Omental fat pad (tissue), 4 donors: ENCODE measurements at places on chromosomes 12 and 14.
A peak's percentile ranks its signal among the peaks of the same experiment; 100 is the strongest.

DNA sequence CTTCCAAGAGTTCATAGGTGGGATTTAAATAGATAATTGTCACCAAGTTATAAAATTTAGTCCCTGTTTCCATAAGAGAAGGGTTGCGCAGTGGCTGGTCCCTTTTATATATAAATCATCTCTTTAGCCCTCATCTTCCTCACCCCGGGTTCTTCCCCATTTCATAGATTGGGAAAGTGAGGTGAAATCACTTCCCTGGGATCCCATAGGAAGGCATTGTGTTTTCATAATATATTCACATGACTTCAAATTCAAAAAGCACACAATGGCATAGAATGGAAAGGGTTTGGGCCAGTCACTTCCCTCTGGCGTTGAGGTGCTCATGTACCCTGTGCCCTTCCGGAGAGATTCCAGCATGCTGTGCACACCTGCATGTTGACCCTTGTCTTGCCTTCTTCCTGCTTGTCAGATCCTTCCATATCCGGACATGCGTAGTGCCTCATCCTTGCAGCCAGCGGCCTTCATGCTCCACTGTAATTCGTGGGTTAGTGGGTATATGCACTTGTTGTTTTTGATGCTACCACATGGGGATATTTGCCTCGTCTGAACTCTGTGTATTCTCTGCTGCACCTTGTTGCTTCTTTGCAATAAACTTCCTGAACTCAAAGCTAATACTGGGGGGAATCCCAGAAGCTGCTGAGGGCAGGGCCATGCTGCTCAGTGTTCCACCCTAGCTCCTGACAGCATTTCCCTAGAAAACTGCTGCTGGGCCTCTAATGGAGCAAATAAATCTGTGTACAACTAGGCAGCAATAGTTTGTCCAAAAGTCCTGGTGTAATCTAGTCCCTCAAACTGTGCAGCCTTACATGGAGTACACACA lies 59.6 kb downstream of the ANAPC7 start:
- no peak for DNase-seq

GRCh38 chr12:104682790-104683279 lies 226.1 kb downstream of the CHST11 start:
- DNase-seq, result no peak

DNA sequence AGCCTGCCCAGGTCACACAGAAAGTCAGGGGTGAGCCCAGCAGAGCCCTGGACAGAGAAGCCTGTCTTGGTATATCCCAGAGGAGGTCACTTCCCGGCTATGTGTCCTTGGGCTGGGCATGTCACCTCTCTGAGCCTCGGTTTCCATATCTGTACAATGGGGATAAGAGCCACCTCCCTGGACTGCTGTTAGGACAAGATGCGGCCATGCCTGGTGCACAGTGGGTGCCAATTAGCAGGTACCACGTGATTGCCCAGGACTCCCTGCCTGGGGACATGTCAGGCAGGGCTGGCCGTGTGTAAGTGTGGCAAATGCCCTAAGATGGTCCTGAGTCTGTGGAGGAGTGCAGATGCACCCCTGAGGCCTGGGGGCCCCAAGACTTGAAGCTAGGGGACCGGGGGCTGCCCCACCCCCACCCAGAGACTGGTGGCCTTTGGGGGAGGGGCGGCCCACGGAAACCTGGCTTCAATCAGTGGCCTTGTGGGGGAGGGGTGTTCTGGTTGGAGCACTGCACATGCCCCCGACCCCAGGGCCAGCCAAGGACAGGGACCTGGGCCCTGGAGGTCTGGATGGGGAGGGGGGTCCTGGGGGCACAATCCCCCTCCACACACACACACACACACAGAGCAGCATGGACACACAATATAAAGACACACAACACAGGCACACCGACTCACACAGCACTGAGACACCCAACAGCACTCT lies 878 bp downstream of the TMEM119 start:
- DNase-seq, result no peak

- no peak for DNase-seq
These were observed 26.6 kb downstream of the NINJ2 start for GRCh38 chr12:636632-637031.

GRCh38 chr14:74595006-74595735 lies 16.9 kb downstream of the LTBP2 start:
- DNase-seq, result no peak

- no peak for DNase-seq
These were observed 157.4 kb downstream of the NUBPL start for GRCh38 chr14:31718585-31718984.

GRCh38 chr14:64412237-64412636 lies 24.1 kb downstream of the MTHFD1 start:
- DNase-seq, result no peak

DNA sequence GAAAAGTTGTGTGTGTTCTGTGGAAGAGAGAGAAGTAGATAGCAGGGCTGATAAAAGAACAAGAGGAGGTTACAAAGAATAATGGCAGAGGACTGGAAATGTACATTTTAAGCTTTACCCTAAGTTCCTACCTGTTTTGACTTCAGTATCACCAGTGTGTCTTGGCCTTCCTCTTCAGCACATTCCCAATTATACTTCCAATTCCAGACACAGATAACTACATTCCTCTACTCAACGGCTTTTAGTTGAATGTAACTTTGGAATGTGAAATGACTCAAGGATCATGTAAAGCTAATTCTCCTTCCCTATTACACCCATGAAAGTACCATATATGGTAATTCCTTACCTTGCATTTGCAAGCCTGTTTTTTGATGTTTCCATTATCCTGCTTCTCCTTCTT lies 5.0 kb downstream of the MGST1 start:
- no peak for DNase-seq

GRCh38 chr14:104102282-104102914 lies 16.9 kb downstream of the ASPG start:
- DNase-seq, result no peak

GRCh38 chr12:100794441-100795173 lies at the start of gene ANO4:
ANO4 (plus strand) TSS chr12:100794776; CDS start chr12:100901786, 107,010 bp downstream.
- no peak for DNase-seq

DNA sequence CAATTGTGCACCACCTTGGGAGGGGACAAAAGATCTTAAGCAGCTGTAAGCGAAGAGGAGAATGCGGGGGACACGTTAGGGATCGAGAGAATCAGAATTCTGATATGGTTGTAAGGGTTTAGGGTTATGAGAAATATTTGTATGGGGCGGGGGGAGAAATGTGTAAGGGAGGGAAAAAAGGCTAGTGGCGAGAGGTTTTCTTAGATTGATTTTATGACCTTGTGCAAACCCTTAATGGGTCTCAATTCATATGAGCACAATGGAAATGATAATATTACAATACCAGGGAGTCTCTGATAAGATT lies 396 bp downstream of the NDUFA9 start:
- DNase-seq, result no peak

GRCh38 chr14:31400031-31400638 lies 20.2 kb downstream of the HEATR5A start:
- no peak for DNase-seq

GRCh38 chr12:96257550-96258103 lies 63.5 kb downstream of the ELK3 start:
- DNase-seq, result no peak

DNA sequence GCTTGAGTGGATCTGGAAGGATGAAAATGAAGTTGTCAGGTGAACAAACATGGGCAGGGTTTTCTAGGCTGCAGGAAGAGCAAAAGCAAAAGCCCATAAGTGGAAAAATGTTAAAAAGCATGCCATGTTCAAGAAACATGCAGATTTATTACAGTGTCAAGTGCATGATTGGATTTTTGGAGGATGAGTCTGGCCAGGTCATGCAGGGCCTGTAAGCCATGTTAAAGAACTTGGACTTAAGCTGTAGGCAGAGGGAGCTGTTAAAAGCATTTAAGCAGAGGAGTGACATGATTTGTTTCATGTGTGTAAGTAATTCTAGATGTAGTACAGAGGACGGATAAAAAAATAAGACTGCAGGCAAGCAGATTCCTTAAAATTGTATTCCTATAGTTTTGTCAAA lies 16.3 kb upstream of the SINHCAF start:
- no peak for DNase-seq

- DNase-seq, result no peak
These were observed 11.8 kb upstream of the POLR3B start for GRCh38 chr12:106345746-106346145.

- DNase-seq, result no peak
These were observed 103.7 kb downstream of the ETV6 start for GRCh38 chr12:11753150-11753499.

DNA sequence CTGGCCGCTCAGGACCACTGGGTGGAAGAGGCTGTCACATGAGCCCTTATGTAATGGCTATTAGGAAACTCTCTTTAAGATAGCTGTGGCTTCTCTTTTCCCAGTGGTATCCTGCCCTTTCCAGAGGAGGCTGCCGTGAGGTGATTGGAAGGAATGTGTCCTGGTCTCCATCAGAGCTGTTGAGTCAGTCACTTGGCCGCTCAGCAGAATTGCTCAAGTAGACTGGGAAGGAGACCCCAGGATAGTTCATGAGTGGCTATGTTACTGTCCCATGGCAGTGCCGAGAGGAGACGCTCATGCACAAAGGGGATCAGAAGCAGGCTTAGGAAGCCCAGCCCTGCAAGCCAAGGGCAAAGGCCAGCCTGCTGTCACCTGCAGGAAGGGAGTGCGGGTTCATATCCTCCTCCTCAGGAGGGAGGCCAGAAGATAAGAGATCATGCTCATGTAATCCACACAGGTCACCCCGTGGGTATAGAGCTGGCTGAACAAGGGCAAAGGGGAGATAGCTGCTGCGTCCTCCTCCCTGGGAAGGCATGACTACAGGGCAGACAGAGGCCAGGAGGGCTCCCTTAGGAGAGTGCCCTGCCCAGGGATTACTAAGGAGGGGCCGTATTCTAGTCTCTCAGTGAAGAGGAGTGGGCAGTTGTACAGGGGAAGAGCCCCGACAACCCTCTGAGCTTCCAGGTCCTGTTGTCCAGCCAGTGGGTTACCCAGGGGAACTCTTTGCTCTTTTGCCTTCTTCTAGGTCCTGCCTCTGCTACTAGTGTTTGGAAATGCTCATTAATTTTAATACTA lies 137.0 kb upstream of the MAX start:
- no peak for DNase-seq

GRCh38 chr12:131378861-131379665 lies 331.8 kb upstream of the SFSWAP start:
- no peak for DNase-seq

DNA sequence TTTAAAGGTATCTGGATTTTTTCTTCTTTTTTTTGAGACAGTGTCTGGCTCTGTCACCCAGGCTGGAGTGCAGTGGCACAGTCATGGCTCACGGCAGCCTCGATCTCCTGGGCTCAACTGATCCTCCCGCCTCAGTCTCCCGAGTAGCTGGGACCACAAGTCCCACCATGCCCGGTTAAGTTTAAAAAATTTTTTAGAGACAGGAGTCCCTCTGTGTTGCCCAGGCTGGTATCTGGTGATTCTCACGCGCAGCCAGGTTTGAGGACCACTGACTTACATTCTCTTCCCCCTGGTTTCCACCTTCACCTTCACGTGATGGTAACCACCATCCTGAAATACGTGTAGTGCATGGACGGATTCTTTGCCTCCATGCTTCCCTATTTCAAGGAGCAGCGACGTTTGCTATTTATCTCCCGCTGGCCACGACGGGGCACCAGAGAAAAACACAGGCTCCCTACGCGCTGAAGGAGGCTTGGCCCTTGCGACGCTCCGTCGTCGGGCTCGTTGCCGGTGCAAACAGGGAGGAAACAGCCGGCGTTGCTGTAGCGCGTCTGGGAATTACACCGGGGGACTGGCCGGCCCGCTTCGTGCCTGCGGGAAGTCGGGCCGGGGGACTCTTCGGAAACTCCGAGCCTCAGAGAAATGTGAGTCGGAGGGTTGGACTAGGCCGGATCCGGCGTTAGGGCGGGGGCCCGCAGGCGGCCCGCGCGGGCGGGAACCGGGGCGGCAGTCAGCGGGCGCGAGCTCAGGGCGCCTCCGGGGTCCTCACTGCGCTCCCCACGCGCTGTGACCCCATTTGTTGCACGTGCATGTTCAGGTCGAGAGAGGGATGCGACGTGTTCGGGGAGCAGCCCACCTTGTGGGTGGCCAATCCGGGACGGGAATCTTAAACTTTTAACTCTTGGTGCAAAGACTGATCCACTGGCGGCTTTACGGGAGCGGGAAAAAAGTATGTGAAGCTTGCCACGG lies at the start of gene TCHP:
TSS of gene TCHP (plus strand) at position 492 of the 969 bp plus-strand sequence. CDS start 2,753 bp downstream, outside the sequence.
- peak; percentile 44 for DNase-seq

- DNase-seq, result no peak
These were observed 35.9 kb downstream of the SLC8B1 start for GRCh38 chr12:113298861-113299545.

- no peak for DNase-seq
These were observed 122.1 kb downstream of the CALM1 start for GRCh38 chr14:90518941-90519256.

DNA sequence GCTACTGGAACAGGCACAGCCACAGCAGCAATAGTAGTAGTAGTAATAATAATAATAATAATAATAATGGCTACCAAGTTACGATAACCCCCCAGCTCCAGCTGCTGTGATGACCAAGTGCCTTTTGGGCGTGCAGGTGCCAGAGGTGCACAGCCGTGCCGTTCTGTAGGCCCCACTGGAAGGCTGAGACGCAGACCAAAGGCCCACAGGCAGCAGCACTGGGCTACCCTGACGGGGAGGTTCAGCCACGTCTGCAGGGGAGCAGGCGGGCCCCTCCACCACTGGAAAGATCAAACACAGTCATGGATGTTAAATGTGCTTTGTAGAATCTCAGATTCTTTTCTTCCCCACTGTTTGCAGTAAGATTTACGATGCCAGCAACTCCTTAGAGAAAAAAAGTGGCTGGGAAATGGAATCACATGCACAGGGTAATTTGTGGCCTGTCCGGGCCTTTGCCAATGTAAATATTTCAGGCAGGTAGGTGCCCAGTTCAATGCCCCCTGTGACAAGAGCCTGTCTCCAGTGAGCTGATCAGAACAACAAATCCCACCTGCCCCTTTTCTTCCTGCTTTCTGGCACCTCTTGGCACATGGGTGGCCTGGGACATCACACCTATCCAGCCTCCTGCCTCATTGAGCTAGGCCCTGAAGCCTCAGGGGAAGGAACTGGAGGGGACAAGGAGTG lies 32.6 kb downstream of the CCDC85C start:
- no peak for DNase-seq

GRCh38 chr14:89011355-89012281 lies 187.2 kb downstream of the TTC8 start:
- DNase-seq, result no peak

DNA sequence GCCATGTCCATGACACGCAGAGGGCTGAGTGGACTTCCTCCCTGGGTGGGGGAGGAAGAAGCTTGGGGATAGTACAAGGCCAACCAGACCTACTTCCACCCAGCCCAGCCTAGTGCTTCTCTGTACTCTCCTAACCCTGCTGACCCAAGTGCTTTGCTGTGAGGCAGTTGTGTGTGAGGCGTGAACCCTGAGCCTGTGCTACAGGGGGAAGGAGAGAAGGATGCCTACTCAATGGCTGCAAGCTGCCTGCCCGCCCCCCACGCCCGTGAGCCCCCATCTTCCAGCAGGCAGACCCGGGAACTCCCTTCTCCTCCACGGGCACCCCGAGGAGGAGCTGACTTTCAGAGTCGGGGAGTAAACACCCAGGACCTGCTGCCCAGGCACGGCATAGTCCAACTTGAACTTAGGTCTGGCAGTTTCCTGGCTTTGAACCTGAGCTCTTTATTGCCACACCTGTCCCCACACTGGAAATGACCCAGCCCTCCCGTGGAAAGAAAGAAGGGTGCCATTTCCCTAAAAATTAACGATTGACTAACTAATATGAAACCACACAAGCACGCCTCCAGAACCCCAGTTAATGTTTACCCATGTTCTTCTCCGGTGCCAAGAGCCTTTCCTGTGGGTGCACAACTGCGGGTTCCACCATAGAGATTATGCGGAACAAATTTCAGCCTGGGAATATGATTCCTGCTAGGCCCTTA lies 10.8 kb downstream of the ALDH2 start:
- no peak for DNase-seq
